ENCODE measurements at places on chromosomes 7 and 10.

GRCh38 chr10:104065748-104066147, 19.9 kb downstream of the COL17A1 start:
- DNase-seq = no peak

GRCh38 chr10:132368391-132368790, 28.6 kb upstream of the PWWP2B start:
- no peak for DNase-seq

DNA sequence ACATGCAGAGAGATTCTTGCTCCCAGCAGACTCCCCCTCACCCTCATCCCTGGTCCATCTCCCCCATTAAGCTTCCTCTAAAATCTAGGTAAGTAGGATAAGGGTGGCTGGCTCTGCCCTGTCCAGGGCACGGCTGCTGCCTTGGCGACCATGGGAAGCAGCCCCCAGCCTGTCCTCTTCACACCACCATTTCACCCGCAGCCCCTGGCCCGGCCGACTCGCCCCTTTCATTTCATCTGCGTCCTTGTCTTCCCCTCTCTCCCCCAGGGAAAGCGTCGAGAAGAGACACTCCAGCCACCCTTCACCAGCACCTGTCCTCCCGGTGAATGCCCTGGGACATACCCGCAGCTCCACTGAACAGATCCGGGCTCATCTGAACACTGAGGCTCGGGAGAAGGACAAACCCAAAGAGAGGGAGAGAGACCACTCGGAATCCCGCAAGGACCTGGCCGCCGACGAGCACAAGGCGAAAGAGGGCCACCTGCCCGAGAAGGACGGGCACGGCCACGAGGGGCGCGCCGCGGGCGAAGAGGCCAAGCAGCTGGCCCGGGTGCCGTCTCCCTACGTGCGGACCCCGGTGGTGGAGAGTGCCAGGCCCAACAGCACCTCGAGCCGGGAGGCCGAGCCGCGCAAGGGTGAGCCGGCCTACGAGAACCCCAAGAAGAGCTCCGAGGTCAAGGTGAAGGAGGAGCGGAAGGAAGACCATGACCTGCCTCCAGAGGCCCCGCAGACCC, 342.3 kb upstream of the GALNT17 start:
- DNase-seq = no peak

DNA sequence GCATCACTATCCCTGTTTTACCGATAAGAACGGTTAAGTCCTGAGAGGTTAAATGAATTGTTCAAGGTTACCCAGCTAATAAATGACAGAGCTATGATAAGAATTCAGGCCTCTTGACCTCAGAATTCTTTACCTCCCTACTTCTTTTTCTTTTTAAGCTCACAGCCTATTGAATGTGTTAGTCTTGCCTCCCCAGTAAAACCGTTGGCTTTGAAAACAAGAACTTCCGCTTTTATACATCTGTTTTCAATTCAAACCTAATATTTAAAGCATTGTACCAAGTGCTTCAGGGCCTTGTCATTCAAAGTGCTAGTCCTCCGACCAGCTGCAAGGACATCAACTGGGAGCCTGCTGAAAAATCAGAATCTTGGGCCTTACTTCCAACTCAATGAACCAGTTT, 15.6 kb downstream of the SEC31B start:
- no peak for DNase-seq

- peak; percentile 29 for DNase-seq
Observed at GRCh38 chr10:97648562-97649404, 8.3 kb downstream of the PI4K2A start.

GRCh38 chr10:43674553-43675210, 26.0 kb upstream of the ZNF32 start:
- no peak for DNase-seq

- DNase-seq = no peak
Observed at GRCh38 chr7:15680446-15680845, 6.0 kb downstream of the MEOX2 start.

- no peak for DNase-seq
Observed at GRCh38 chr7:15305002-15305600, 256.7 kb downstream of the AGMO start.

- DNase-seq = no peak
Observed at GRCh38 chr7:1674161-1675035, 4.3 kb downstream of the ELFN1 start.

DNA sequence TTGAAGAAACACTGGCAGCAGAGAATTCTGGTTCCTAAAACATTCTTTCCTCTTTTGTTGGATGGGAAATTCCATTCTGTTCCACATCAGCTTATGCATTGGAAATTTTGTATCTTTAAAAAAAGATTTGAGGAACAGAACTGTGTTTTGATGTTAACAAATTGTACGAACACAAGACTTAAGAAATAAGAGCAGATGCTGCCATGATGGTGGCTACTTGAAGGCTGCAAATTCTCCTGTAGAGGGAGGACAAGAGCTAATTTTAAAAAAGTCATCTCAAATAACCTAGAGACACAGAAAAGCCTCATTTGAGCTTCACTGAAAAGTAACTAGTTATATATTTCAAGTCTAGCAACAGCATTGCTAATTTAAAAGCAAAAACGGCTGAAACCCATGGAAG, 29.8 kb downstream of the NDUFB2 start:
- DNase-seq = no peak

DNA sequence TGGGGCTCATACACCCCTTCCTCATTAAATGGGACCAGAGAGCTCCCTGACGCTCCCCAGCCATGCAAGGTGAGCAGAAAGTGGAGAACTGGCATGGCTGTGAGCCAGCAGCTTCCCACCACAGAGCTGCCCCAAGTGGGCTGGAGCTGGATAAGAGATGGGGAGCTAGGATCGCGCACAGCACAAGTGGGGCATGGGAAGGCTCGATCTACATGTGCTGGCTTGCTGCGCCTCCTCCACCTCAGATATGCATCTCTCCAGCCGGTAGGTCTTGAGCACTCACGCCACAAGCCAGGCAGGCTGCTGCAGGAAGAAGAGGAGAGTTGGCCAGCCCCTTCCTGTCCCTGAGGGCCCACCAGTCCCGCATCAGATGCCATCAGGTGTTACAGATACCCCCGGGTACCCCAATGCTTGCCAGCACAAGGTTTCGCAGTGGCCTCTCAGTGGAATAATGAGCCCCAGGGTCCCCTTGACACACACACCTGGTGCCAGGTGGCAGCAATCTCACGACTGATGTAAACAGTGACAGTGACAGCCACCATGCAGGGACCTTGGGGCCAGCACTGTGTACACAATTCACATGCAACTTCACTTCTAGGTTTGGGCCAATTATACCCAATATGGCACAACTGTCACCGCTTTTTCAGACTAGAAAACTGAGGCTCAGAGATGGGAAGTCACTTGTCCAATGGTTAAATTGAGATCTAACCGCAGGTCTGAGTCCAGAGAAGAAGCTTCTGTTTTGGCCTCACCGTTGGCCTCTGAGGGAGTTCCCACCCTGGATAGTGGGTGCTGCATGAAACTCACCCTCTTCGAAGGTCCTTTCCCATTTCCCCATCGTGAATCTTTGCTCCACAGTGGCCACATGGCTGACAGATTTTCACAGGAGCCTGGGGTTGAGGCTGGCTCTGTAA, 79.3 kb downstream of the OAT start:
- DNase-seq = no peak

DNA sequence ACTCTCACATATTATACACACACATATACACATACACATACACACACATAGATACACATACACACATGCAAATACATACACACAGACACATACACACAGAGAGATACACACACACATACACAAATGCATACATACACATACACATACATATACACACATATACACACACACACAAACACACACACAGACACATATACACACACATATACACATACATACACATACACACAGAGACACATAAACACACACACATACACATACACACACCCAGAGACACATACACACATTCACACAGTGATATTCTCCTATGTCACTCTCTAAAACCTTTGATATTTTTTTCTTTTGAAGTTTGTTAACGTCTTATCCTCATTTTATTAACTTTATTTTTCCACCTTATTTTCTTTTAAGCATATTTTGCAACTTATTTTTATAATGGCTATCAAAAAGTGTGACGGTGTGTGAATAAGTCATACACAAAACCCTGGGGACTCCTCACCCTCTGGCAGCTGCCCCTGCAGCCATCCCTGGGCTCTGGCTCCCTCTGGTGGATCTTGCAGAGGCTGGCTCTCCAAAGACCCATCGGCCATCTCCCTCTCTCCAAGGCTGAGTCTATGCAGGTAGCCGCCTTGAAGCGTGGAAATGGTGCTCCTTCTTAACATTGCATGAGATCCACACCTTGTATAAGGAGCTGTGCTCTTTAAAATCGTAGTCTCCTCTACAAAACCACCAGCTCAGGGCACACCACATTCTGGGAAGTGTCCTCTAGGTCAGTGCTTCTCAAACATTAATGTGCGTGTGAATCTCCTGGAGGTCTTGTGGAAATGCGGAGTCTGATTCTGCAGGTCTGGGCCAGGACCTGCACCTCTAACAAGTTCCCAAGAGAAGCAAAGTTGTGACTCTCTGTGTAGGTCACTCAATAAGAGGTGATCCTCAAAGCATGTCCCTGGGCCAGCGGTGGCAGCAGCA, 4.1 kb upstream of the C10orf120 start:
- DNase-seq = no peak

GRCh38 chr7:153447011-153447410, 605.2 kb upstream of the DPP6 start:
- DNase-seq = no peak

DNA sequence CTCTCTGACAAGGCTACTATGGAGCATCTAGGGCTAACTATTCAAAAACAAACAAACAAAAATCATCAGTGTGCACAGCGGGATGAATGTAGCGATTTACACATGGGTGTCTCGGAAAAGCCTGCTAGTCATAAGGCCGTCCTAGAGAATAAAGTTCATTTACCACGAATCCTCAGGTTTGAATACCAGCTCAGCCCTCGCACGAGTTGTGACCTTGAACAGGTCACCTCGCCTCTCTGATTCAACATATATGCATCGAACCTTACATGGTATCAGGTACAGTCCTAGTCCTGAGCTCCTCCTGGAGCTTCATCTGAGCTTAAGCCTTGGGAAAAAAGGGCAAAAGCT, 572 bp downstream of the ATP5MF start:
- DNase-seq = no peak

DNA sequence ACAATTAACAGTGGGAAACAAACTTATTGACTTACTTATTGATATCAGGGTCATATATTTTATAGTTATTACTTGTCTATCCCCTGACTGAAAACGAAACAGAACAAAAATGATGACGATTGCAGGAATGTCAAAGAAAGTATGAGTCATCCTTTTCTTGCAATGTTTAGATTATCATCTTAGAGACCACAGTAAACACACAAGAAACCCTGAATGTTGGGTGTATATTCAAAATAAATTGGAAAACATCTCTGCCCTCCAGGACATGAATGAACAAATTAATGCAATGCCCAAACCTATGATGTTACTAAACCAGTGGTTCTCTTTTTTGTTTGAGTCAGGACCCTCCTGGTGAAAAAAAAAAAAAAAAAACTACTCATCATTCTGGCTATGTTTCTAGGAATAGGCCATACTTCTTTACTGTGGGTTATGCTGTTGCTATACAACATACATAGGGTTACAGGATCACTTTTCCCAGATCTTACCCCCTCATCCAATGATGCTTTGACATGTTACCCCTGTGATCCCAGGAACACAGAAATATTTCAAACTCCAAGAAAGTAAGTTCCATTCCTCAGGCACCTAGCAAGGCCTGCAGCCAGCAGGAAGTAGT, 623.4 kb upstream of the IGFBP3 start:
- no peak for DNase-seq

DNA sequence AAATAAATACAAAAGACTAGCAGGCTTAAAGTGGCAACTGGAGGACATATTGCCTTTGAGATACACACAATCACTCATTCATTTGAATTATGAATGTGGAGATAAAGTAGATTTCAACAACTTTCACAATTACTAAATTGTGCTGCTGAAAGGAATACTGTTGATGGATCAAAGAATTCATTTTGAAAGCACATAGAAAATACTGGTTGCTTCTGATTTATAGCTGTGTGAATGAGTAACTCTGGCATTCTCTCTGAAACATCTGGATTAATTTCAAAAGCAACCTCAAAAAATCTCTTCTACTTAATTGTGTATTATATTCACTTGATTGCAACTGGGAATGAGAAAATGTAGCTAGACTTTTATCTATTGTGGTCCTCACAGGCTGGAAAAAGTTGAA, 397.6 kb downstream of the THSD7A start:
- DNase-seq = no peak

DNA sequence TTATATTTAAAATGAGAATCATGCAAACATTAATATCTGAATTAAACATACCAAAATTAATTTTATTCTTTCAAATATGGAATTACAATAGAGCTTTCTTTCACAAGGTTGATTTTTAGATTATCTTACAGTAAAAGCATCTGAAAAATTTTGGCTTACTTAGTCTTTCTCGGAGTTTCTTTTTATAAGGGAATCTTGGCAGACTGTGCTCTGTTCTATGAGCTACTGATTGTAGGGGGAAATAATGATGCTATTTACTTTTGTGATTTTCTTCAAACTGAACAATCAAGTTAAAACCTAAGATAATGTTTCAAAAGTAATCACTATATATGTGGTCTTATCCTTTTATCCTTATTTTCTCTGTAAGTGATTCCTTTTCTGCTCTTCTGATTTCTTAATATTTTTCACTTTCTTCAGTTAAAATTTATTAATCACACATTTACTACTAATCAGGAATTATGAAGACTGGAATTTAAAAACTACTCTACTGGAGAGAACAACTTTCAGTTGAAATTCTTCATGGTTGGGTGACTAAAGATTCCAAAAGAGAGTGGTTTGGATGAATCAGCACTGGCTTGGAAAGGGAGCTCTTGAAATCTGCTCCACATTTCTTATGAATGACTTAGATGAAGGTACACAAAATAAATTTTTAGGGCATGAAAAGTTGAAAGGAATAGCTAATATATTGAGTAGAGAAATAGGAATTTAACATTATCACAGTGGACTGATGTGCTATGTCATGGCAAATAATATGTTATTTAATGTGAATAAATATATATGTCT, 103.9 kb downstream of the PPP1R9A start:
- no peak for DNase-seq

- DNase-seq = no peak
Observed at GRCh38 chr7:116100626-116101025, 70.1 kb upstream of the TFEC start.

Measured in stimulated activated CD8-positive, alpha-beta memory T cell treated with anti-CD3 and anti-CD28 coated beads, Interleukin-15, amount 100 ng/mL, for 4 hours (primary cell).